ENCODE measurements at places on chromosomes 5 and 9.

DNA sequence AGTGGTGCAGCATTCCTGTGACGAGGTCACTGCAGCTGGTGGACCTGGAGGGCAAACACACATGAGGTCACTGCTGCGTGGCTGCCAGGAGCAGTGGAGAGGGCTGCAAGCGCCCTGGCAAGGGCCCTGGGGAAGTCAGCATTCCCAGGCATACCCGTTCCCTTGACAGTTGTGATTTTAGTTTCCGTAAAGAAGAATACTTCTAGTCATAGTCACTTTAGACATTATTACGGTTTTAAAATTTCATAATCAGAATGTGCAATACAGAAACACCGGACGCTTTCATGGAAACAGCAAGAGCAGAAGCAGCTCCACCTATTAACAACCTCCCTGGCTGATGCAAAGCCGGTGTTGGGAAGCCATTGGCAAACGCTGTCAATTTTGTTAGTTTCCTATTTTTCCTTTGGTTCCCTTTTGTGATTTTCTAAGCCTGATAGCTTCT, 129.8 kb downstream of the GADD45G start:
- no peak for DNase-seq

DNA sequence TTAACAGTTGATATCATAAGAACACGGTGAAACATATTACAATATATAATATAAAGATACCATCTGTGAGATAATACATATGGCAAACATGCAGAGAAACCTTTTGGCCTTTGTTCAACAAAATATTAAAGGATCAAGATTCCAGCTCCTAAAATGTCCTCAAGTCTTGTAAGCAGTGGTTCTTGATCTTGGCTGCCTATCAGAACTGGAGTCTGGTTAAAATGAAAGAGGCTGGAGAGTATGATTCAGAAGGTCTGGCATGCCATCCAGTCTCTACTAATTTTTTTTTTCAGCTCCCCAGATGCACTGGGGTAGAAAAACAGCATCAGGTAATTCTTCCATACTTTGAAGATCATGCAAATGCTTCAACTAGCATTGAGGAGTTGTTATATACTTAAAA, 83.2 kb downstream of the TNC start:
- DNase-seq: no peak

- no peak for DNase-seq
These were observed 91.8 kb upstream of the IFNK start for GRCh38 chr9:27432308-27432707.

DNA sequence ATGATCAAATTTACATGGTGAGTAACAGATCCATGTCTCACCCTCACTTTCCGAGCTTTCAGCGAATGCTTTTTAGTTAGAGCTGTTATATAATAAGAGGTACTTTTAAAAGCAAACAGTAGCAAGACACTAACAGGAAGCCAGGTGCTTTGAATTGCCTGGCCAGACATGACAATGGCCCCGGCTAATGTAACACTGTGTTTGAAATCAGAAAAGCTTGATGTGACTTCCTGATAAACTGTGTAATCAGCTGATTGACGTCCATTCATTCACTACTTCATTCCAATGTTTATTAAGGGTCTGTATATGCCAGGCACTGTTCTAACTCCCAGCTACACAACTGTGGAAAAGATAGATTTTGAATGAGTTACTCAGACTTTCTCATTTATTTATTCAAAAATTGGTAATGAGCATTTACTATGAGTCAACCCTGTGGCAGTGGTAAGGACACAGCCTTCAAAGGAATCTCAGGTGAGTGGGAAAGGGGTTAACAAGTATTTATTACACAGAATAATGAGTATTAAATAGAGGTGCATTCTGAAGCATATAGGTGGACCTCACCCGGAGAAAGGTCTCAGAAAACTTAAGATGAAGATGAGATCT, 26.6 kb downstream of the DPYSL3 start:
- DNase-seq: no peak

- no peak for DNase-seq
These were observed 151.2 kb downstream of the SNCAIP start for GRCh38 chr5:122463221-122463620.

- no peak for DNase-seq
These were observed 1025.1 kb upstream of the C9orf72 start for GRCh38 chr9:28598408-28598807.

- no peak for DNase-seq
These were observed 2.7 kb upstream of the PTAR1 start for GRCh38 chr9:69762527-69762926.

- DNase-seq: no peak
These were observed 2.7 kb downstream of the TNC start for GRCh38 chr9:115115117-115115880.

- no peak for DNase-seq
These were observed 19.9 kb downstream of the ZBTB34 start for GRCh38 chr9:126880226-126880946.

- DNase-seq: no peak
These were observed 6.9 kb upstream of the COL5A1 start for GRCh38 chr9:134634667-134635230.

- no peak for DNase-seq
These were observed 140.7 kb downstream of the C9orf50 start for GRCh38 chr9:129480227-129480626.

DNA sequence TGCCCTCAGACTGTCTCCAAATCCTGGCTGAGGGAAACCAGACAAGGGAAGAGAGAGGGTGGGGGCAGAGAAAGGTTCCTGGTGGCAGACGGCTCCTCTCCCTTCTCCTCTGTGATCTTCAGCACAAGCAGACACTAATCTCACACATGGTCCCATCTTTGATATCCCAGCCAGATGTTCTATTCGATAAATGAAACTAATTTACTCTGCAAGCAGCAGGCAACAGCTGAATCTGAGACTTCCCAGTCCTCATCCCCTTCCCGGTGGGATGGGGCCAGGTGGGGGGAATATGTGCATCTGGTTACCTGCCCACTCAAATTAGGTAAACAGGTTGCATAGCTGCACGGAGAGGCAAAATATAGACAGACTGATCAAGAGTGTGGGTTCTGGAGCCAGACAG, 208.9 kb upstream of the PANK3 start:
- no peak for DNase-seq

GRCh38 chr5:95619096-95619495, 791 bp upstream of the GPR150 start:
- no peak for DNase-seq

DNA sequence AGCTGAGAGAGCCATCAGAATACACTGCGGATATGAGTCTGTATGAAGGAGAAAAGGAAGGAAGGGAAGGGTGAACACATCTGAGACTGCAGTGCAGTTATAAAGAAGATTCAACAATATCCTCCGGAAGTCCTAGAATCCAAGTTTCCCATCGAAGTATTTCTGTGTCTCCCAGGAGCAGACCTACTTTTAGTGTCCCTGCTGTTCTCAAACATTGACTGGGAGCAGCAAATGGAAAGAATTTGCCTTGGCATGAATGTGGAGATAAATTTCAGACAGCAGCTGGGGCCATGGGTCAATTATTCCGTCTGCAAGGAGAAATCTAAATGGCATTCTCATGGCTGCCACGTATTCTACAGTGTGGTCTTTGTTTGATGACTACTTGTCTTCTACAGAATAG, 478.1 kb upstream of the SMC2 start:
- DNase-seq: no peak

GRCh38 chr9:81473708-81474107, 215.6 kb downstream of the TLE1 start:
- DNase-seq: no peak

DNA sequence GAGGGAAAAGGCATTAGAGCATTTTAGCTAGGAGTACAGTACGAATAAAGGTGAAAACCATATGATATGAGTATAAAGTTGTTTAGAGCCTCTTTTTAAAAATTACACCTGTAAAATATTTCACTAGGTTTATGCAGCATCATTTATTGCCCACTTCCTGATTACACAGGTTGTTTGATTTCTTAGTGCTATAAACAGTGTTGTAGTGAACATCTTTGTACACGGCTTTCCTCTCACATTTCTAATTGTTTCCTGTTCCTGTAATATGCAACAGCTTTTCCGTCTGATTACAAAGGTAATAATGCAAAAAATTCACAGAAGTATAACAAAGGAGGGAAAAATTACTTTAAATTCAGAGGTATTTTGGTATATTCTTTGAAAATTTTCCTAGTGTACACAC, 13.0 kb downstream of the STOM start:
- DNase-seq: peak; percentile 37

DNA sequence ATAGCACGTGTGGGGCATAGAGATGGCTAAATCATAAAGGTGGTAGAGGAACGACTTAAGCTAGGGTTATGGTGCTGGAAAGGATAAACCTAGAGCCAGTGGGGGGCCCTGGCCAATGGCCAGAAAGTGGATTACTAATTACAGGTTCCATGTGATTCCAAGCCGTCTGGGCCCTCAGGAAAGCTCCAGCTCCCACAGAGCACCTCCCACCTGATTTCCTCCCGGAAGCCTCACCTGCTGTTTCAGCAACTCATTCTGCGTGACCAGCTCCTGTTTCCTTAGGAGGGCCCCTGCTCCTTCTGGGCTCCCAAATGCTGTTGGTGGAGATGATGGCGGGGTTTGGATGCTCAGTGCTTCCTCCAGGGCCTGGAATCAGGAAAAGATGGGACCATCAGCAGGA, 16.2 kb downstream of the GPX3 start:
- DNase-seq: no peak

DNA sequence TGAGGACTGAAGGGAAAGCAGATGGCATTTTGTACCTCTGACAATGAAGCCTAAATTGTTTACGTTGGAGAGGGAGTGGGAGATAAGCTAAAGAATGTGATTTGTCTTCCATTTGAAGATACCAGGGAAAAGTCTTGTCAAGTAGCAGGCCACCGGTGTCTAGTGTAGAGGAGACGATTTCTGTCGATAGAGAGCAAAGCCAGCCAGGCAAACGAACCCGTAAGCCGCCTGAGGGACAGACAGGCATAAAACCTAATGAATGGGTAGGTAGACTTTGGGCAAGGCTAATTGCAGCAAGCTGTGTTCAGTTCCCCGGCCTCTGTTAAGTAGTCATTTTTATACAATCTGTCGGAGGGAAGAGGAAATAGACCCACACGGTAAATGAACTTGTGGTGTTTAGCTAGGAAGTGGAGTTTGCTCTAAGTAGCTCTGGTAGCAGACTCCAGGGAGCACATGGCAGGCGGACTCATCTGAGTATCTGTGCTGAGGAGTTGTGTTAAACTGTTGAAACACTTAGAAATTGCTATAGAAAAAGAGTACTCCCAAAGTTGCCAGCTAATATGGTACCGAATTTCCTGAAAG, 28.8 kb downstream of the SMARCA2 start:
- DNase-seq: no peak

DNA sequence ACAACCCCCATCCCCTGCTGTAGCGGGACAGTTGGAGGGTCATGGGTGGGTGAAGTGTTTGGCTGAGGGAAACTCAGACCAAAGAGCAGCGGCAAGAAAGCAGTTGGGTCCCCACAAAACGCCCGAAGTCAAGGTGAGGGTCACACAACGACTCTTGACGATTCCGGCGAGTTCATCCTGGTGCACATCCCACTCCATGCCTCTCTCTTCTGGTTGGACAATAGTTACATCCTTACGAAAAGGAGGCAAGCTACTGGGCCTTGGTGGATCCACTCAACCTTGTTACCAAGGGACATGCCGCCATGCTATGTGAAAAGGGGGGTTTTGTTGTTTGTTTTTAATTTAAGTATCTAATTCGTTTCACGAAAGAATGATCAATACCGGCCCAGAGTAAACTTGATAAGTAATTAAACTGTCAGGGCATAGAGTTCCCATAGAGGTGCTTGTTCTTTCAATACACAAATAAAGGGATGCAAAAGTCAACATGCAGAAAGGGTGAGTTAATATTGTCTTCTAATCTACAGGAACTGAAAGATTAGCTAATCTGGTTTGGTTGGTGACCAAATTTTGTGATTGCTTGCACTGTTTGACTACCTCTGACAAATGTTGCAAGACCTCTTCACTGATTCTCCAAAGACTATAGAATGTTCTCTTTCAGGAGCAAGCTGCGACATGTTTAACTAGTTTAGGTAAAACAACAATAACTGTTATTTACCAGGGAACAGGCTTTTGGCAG, 732 bp upstream of the SMIM15 start:
- no peak for DNase-seq

- DNase-seq: no peak
These were observed 44.3 kb downstream of the SH3RF2 start for GRCh38 chr5:145980718-145981117.

- DNase-seq: peak; percentile 11
These were observed 127.0 kb downstream of the NNT start for GRCh38 chr5:43729846-43730478.

- no peak for DNase-seq
These were observed 36.5 kb upstream of the GLDC start for GRCh38 chr9:6681957-6682501.

DNA sequence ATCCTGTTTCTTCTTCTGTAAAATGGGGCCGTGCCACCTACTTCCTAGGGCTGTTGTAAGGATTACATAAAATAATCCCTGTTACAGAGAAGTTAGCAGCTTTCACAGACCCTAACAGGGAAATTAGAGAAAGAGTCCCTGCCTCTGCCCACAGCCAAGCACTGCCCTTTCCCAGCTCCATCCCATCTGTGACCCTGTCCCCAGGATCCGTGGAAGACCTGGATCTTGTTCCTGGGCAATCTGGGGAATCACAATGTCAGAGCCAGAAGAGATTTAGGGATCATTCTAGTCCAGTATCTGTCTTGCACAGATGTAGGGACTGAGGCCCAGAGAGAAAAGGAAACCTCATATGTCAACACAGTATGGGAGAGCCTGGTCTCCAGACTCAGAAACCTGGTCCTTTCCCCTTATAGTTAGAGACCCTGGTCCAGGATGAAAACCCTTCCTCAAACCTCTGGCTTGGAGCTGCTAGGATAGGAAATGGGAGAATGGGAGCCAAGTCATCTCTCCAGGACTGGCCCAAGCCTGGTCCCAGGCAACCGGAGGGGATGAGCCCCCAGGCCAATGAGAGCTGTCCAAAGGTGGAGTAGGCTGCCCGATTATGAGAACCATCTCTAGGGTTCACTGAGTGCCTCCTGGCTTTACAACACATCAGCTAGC, 12.5 kb downstream of the LHX6 start:
- no peak for DNase-seq

- DNase-seq: no peak
These were observed 23.0 kb upstream of the CEP72 start for GRCh38 chr5:589173-589572.

GRCh38 chr9:105502276-105502675, 54.4 kb downstream of the FSD1L start:
- no peak for DNase-seq

GRCh38 chr5:24226479-24226878, 418.3 kb downstream of the CDH10 start:
- DNase-seq: no peak

DNA sequence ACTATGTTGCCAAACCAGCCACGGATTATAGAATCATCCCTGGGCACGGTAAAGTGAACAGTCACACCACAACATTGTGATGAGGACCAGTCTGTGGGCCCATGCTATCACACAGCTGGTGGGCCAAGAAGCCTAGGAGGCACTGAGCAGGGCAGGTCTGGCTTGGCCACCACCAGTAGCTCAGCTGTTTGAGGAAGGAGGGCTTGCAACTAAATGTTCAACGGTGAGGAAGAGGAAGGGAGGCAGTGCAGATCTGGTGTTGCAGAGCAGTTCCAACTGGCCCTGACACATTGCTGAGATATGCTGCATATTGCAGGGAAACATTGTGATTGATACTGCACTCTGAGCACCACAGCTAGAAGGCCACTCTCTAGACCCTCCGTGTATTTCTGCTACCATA, 77.9 kb upstream of the ATG10 start:
- DNase-seq: no peak
